Activated naive CD8-positive, alpha-beta T cell treated with anti-CD3 and anti-CD28 coated beads for 36 hours (primary cell): ENCODE measurements at places on chromosomes 2 and 18. TPM values are rescaled to one million over a fixed set of nuclear protein-coding genes. Genes with fewer than 3 reads are reported as not detected.
A peak's percentile ranks its signal among the peaks of the same experiment; 100 is the strongest.

The CFAP65 gene
- not detected for total RNA-seq

The ATP6V1B1 gene
- total RNA-seq = not detected

The PARD6G gene
- total RNA-seq = 0.26 TPM

The SDC1 gene
- not detected for total RNA-seq

The RNF152 gene
- 0.42 TPM for total RNA-seq

The ZNF521 gene
- not detected for total RNA-seq

The ARL4C gene
- total RNA-seq = 65.5 TPM

The PCARE gene
- not detected for total RNA-seq

The OTX1 gene
- total RNA-seq = not detected

The VAMP8 gene
- total RNA-seq = 98.3 TPM

The GKN2 gene
- not detected for total RNA-seq

DNA sequence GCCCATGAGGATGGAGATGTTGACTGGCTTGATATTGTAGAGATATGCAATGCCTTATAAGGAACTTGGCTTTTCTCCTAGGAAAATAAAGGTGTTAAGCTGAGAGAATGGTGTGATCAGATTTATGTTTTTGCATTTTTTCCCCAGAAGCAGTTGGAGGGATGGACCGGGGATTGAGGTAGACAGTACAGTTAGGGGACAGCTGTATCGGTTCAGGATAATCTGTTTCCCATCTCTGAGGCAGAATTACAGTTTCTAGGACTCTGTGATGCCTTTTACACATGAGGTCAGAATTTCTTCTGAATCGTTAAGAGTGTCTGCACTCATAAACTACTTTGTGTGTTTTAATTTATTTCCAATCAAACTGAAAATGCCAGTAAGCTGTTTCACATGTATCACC lies 261.5 kb downstream of the CYRIA start:
- DNase-seq = no peak

DNA sequence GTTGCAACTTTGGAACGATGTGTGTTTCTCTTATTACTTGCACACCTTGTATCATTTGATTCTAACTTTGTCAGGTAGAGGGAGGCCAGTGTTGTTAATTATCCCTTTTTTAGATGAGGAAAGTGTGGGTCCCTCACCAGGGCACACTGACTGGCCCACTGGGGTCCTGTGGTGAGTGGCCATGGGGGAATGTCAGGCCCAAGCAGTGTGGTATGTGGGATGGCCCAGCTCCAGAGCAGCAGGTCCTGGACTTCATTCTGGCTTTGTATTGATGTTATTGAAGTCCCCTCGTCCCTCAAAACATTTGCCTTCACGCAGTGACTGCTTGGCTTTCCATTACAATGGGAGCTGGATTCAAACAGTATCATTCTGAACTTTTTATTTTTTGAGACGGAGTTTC lies 11.7 kb downstream of the NCK2 start:
- no peak for DNase-seq

DNA sequence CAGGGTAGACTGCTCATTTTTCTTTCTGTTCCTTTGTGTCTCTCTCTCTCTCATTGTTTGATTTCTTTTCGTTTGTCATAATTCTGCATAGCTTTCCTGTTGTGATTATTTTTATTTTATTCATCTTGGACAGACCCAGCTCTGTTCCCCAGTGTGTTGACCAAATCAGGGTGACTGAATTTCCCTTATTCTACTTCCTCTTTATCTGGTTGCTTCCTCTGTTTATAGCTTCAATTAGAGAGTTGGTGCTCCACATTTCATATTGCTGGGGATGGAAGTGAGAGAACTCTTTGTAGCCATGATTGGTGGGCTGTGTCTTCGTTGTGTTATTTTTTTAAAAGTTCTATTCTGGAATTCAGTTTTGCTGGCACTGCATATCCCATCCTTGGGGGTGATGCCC lies 19.1 kb downstream of the PROKR1 start:
- no peak for DNase-seq

DNA sequence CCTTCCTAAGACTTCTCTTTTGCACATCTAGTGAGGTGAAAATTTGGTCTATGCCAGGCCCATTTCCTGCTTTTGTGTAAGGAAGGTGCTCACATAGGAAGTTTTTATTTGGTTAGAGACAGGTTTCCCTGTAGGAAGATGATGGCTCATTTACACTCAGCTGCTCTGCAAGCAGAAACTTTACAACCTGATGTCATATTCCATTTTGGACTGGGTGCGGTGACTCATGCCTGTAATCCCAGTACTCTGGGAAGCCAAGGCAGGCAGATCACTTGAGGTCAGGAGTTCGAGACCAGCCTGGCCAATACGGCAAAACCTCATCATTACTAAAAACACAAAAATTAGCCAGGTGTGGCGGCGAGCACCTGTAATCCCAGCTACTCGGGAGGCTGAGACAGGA lies 35.8 kb downstream of the CASP10 start:
- no peak for DNase-seq

- DNase-seq = no peak
Measured at GRCh38 chr18:7568426-7568825, 1.3 kb downstream of the PTPRM start.

GRCh38 chr18:58544179-58544578 lies 84.7 kb downstream of the ALPK2 start:
- no peak for DNase-seq

DNA sequence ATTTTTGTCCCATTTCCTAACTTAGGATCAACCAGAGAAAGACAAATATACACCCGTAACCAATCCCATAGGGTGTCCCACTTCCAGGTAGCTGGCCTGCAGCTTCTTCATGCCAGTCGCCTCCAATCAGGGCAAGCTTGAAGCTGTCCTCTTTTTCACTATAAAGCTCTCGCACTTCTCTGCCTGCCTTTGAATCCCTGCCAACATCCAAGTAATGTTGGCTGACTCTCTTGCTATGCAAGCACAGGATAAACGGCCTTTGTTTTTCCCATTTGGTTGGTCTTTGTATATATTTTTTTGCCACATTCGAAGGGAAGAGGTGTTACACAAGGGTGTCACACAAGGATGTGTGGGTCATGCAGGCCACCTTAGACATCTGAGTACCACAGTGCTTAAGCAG lies 388.8 kb downstream of the CBLN2 start:
- DNase-seq = no peak

GRCh38 chr2:23691565-23691964 lies 235.4 kb downstream of the ATAD2B start:
- no peak for DNase-seq

GRCh38 chr2:210440206-210440605 lies 36.4 kb downstream of the LANCL1 start:
- DNase-seq = no peak

- DNase-seq = peak; percentile 14
Measured at GRCh38 chr2:28325567-28326468, 66.8 kb upstream of the FOSL2 start.

GRCh38 chr18:31828613-31829012 lies 67.9 kb upstream of the SLC25A52 start:
- DNase-seq = no peak

DNA sequence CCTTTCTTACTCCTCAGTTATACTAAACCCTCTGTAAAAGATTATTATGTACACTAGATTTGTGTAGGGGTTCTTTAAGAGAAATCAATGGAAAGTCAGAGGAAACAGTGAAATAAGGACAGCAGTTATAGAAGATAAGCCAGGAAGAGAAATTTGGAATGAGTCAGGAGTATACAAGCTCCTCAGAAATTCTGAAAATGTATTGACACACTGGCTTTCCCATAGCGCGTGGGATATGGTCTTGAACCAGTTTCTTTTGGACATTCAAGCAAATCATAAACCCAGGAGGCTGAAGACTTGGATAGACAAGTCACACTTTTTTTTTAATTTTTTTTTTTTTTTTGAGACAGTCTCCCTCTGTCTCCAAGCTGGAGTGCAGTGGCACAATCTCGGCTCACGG lies 316.1 kb upstream of the MMADHC start:
- no peak for DNase-seq

DNA sequence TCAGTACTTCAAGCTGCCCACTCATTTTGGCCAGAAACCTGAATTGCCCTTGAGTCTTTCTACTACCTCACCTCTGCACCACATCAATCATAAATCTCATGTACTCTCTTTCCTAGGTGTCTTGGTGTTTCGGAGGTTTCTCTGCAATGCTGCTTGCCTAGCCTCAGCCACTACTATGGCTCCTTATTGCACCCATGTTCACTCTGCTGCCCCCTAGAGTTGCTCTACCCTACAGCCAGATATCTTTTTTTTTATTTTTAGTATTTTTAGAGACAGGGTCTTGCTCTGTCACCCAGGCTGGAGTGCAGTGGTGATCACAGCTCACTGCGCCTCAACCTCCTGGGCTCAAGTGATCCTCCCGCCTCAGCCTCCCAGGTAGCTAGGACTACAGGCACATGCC lies 413.0 kb downstream of the PTPRM start:
- no peak for DNase-seq
